Fibroblast of skin of left biceps (primary cell): ENCODE measurements at places on chromosomes 7 and 10.

- no peak for DNase-seq
Measured at GRCh38 chr10:56383806-56384205, 22.7 kb upstream of the ZWINT start.

DNA sequence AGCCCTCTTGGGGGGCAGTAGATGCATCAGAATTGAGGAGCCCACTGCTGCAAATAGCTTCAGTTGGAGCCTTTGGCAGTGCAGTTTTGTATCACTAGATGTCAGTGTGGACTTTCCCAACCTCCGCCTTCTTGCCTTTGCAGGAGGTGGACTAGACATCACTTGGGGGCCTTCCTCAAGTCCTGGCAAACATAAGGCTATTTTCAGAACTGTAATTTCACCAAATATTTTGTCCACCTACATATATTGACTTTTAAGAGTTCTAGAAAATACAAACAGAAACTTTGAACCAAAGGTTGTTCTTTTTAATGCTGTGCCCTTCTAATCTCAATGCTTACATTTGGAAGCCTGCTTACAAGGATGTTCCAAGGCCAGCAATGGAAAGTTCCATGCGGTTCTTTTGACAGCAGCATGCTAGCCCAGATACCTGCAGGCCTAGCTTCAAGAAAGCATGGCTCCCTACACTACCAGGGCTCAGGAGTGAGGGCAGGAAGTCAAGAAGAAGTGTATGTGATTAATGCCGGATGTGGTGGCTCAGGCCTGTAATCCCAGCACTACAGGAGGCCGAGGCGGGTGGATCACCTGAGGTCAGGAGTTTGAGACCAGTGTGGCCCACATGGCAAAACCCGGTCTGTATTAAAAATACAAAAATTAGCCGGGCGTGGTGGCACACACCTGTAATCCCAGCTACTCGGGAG lies 8.0 kb upstream of the ZNRF2 start:
- peak; percentile 16 for DNase-seq

DNA sequence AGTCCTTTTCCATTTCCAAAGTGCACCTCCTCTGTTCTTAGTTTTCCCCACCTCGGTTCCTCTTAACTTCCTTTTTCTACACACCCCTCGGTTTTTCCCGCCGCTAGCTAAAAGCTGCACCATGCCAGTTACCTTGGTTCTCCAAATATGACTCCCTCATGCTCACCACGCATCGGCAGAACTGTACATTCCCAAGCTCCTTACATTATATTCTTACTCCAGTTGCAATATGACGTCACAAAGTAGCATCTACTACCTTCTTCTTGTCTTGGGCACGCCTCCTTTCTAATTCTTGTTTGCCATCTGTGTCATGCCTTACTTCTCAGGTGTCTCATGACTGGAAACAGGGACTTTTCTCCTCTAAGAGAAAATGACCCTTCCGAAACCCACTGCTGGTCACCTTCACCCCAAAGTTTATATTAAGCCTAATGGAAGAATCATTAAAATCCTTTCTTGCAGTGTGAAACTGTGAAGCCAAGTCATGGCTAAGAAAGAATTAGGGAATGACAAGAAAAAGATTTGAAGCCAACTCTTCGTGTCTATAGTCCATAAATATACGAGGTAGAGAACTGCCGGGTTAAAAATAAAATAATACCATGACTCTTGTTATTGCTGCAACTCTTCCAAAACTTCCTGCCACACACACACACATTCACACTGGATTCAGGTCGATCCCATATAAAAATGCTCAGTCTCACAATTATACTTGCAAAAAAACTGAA lies 1.7 kb downstream of the ESYT2 start:
- no peak for DNase-seq

- no peak for DNase-seq
Measured at GRCh38 chr10:5588080-5588453, 63.3 kb downstream of the CALML3 start.

- DNase-seq = no peak
Measured at GRCh38 chr10:79084972-79085597, 16.3 kb downstream of the ZMIZ1 start.

DNA sequence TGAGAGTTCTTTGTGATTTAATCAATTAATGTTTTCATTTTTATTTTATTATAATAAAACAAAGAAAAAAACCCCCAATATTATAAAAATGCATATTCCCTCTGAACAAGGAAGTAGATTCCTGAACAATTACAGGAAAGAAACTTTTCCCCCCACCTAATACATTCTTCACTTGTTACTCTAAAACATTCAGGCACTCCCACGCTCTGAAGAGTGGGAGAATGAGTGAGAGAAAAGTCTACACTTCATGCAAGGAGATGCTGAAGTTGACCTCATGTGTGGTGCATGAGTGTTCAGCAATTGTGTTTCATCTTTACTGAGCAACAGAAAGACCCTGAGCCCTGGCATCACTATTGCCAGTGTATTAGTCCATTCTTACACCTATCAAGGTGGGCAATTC lies 244.2 kb upstream of the IGFBP3 start:
- no peak for DNase-seq

DNA sequence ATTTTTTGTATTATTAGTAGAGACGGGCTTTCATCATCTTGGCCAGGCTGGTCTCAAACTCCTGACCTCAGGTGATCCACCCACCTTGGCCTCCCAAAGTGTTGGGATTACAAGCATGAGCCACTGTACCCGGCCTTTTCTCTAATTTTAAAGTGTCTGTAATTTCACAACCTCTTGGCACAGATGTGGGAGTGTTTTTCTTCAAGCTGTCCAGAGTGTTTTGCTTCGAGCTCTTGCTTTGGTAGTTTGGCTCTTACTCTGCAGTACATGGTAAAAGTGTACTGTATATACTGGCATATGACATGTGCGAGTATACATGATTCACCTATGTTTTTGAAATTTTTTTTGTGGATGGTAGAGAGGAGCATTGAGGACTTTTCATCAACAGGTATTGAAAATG lies 9.8 kb downstream of the SRGN start:
- no peak for DNase-seq

- no peak for DNase-seq
Measured at GRCh38 chr10:56632537-56632936, 271.5 kb upstream of the ZWINT start.

DNA sequence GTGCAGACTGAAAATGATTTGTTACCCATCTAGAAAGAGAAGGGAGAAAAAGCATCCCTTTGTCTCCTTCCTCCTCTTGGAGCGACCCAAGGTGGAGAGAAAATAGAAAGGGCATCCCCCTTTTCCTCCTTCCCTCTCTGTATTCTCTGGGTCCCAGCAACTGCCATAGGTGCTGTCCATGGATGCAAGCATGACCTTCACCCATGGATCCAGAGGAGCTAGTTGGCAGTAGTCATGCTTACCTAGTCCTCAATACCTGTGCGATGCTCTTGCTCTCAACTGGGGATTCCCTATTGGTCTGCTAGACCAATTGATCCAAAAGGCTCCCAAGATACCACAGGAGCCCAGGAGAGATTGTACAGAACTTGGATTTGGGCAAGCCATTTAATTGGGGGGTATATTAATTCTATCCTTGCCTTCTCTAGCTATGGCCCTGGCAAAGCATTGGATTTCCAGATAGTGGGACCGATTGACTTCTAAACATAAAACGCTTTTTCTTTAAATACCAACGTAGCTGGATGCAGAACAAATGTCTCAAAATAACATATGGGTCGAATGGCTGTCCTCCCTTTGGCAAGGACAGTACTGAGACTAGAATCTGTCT lies 547.8 kb upstream of the IGFBP3 start:
- DNase-seq = no peak

- no peak for DNase-seq
Measured at GRCh38 chr10:4688601-4689000, 137.4 kb upstream of the AKR1E2 start.

GRCh38 chr10:26291721-26292480 lies 75.3 kb downstream of the GAD2 start:
- no peak for DNase-seq

GRCh38 chr10:8063128-8063908 lies 8.8 kb downstream of the GATA3 start:
- no peak for DNase-seq

DNA sequence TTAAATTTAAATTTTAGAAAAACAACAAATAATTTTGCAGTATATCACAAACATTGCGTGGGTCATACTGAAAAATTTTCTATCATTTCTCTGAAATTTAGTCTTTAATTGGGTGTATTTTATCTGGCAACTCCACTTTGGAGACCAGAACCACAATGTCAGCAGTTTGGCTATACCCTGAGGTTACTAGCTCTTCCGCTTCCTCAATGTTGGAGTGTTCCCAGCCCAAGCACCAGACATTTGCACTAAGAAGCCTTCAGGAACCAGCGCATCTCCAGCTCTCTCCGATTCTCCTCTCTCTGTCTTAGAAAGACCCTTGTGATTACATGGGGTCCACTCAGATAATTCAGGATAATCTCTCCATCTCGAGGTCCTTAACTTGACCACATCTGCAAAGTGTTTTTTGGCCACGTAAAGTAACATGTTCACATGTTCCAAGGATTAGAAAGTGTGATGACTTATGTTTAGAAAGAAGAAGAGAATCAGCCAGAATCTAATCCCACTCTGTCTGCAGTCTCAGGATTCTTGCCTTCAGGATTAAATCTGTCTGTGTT lies 43.1 kb upstream of the ADRB1 start:
- no peak for DNase-seq

GRCh38 chr10:104327745-104328645 lies 10.3 kb downstream of the ITPRIP start:
- peak; percentile 47 for DNase-seq

DNA sequence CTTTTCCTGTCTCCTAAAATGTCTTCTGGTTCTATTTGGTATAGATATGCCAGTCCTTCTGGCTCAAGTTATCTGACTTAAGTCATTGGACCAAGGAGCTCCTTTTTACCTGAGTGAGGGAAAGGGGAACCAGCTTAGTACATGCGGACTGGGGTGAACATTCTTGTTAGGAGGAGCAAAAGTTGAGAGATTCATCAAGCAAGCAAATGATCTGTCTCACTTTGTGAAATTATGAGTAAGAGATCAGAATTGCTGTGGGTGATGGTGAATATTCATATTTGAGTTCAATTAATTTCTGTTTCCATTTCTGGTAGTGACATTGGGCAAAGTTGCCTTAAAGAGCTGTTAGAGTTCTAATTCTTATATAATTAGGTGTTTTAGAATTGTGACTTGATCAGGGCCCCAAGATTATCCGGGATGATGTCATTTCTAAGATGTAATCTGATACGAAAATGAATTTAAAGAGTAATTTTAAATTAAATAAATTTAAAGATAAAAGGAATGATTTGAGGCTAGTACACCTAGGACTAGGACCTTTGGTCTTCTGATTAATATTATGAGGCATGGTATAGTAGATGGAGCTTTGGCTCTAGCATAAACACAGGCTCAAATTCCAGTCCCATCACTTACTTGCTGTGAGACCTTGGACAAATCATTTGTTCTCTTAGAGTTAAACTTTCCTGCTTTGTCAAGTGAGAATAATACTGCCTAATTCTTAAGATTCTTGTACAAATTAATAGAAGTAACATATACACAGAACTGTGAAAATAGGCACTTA lies 60.4 kb upstream of the STRIP2 start:
- DNase-seq = no peak

DNA sequence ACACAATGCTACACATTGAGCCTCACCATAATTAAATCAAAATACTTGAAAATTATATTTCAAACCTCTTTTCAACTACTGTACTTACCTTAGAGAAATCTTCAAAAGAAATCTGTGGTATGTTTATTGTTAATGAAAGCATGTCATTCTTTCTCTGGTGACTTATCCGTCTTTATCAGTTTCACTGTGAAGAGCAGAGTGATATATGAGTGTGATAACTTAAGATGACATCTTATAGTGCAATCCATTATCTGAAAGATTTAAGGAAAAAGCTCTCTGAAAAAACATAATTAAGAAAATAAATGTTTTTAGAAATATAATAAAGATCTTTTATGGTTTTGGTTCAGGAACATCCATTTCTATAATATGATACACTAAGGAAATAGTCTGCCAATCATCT lies 911.6 kb upstream of the C7orf33 start:
- DNase-seq = no peak

GRCh38 chr7:87561702-87562101 lies 39.0 kb downstream of the ABCB1 start:
- no peak for DNase-seq

- no peak for DNase-seq
Measured at GRCh38 chr7:76292213-76292573, 10.3 kb upstream of the HSPB1 start.

GRCh38 chr7:12540850-12541249 lies 29.7 kb upstream of the SCIN start:
- DNase-seq = no peak

DNA sequence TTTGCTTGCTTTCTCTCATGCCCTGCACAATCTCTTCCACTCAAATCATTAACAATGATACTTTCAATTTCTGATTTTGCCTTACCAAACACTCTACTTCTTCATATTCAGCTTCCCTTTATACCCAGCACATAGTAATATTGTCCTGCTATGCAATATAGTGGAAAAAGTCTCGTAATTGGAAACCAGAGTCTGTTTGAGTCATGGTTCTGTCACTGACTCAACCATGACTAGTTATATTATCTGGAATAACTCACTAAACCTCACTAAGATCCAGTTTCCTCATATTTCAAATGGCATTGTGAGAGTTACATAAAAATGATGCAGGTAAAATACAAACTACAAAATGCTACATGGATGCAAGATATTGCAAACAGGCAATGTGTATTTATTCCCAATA lies 98.5 kb upstream of the LRRTM3 start:
- DNase-seq = peak; percentile 42

DNA sequence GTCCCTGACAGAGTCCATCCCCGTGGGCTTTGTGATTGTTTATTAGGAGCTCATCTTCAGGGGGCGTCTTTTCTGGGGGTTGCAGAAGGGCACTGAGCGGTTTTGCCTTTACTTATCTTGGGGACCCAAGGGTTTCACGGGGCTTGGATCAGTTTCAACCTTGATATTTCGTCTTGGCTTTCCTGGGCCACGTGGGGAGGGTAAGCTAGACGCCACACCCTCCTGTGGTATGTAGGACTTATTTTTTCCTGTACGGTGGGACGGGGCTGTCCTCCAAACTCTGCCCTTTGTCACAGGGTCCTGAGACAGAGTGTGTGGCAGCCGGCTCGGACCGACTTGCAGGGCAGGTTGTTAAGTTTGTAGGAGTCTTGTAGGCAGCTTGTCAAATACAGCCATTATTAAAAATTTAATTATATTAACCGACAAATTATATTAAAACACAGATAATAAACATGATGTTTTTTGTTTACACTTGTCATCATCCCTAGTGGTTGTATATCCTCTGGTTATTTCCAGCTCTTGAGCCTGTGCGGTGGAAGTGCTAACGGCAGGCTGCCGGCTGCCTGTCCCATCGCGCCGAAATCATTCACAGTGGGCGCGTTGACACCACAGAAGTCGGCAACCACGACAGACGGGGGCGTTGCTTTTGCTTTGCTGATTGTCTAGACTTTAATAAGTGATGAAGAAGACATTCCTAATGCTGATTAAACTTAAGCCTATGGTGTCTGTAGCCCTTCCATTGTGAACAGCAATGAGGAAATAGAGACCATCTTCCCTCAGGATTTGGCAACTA lies 193.2 kb downstream of the DNAJB6 start:
- DNase-seq = no peak
